DMS53 (cell line): ENCODE measurements at places on chromosomes 2 and 18.

GRCh38 chr2:61065714-61066709 lies at the start of gene SANBR:
SANBR (plus strand) TSS chr2:61065871; CDS start chr2:61070351, 4,480 bp downstream.
- DNase-seq, result peak; percentile 96

- DNase-seq, result peak; percentile 19
Measured at GRCh38 chr2:72538486-72538885, 287.3 kb downstream of the EXOC6B start.

- no peak for DNase-seq
Measured at GRCh38 chr18:47736376-47737140, 193.9 kb downstream of the SMAD2 start.

- no peak for DNase-seq
Measured at GRCh38 chr18:6031002-6031401, 135.7 kb upstream of the TMEM200C start.

- peak; percentile 11 for DNase-seq
Measured at GRCh38 chr2:54048117-54048785, 67.2 kb upstream of the ACYP2 start.

DNA sequence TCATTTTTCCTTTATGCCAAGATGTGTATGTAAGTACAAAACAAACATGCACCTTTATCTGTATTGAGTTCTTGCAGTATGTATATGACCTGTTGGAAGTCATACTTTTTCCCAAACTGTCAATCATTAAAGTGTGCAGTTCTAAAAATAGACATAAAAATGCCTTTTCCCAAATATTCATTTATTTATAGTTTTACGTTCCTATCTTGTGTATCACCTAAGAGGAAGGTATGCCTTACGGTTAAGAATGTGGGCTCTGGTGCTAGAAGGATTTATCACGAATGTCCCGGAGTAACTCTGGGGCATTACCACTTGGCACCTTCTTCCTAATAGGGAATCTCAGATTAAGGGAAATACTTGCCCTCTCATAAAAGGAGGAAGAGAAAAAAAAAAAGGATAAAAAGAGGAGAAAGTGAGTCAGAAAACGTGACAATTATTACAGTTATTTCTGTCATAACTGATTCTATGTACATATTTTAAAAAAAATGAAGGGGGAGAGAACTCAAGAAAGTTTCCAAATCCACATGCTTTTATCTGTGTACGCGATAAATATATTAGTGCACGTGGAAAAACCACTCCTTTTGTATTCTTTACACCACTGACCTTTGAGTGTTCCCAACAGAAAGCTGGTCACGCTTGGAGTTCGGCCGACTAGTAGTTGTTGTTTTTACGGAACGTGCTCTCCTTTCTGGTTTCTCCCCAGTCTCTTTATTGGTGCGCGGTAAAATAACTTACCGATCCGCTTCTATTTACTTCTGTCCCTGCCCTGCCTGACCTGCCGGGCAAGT lies 721 bp downstream of the MCEE start:
- peak; percentile 35 for DNase-seq

- DNase-seq, result peak; percentile 91
Measured at GRCh38 chr2:191637182-191638078, 40.5 kb upstream of the NABP1 start.

DNA sequence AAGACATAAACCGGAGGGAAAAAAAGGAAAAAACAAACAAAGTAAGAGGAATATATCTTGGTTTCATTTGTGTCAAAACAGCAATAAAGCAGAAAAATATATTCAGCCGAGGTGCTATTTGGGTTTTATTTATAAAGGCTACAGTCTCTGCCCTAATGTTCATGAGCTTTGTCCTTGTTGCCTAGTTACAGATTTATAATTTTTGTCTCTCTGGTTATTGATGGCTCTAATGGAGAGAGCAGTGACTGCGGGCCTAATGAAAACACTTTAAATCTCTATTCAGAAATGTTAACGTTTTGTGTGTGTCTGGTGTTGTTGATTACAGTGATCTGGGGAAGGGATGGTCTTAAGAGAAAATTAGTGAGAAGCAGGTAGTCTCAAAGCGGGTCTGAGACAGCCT lies 854.0 kb upstream of the LRRTM1 start:
- DNase-seq, result no peak

- peak; percentile 94 for DNase-seq
Measured at GRCh38 chr2:11583840-11584524, 50.1 kb downstream of the GREB1 start.

DNA sequence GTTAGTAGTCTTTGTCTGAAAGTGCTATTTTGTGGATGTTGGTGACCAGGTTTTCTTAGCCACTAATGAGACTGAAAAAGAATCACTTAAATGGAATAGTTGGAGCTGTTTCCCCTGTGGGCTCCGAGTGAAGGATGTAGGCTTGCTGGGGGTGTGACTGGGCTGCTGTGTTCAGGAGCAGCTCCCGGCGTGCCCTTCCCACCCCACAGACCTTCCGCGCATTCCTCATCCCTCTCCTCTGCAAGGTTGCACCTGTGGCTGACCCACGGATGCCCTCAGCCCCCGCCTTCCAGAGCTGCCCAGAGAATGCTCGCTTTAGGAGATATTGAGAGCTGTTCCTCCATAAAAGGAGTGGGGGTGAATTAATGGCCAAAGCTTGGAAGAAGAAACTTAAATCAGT lies 174.3 kb downstream of the LDLRAD4 start:
- no peak for DNase-seq

GRCh38 chr2:120526047-120526562 lies 180.2 kb downstream of the INHBB start:
- no peak for DNase-seq

- no peak for DNase-seq
Measured at GRCh38 chr2:218059289-218059688, 9.8 kb upstream of the RUFY4 start.

- no peak for DNase-seq
Measured at GRCh38 chr2:105866216-105867185, 121.8 kb downstream of the NCK2 start.

DNA sequence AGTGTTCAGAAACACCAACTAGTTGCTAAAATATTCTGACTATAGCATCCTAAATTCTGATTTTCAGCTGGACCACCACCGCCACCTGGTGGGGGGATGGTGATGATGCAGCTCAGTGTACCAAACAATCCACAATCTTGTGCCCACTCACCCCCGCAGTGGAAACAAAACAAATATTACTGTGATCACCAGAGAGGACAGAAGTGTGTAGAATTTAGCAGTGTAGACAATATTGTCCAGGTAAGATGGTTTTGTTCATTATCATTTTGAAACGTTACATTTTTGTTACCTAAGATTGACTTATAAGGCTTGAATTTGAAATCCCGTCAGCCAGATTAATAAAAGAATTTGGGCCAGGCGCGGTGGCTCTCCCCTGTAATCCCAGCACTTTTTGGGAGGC lies 31.7 kb upstream of the UBXN4 start:
- DNase-seq, result peak; percentile 29

DNA sequence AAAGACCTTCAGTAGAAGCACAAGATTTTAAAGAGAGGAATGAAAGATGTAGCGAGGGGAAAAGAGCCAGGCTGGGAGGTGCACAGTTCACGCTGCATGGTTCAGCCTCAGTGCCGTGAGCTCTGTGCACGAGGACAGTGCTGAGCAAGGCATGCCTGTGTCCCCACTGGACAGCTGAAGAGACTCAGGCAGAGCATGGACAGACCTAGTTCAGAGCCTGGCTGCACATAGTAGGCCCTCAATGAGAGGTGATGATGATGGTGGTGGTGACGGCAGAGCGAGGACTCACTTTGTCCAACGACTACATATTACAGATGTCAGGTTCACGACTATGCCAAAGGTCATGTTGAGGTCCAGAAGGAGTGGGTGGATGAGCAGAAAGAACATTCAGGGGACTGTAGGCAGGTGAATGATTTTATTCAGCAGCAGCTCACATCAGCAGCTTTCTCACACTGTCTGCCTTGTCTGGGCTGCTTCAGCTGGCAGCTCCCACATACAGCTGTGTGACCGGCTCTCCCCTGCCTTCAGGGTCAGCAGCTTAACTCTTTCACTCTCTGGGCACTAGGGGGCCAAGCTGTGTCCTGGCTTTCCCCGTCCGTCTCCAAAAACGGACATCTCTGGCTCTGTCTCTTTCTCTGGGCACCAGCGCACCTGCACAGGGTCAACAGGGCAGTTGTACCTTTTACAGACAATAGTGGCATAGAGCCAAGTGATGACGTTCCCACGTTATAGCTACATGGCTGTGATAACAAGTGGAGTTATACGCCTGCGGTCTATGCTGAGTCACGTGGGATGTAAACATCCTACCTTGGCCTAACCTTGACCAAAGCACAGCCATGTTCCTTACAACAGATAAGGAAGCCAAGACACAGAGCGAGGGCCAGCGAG lies 128.8 kb upstream of the MSH6 start:
- peak; percentile 95 for DNase-seq

DNA sequence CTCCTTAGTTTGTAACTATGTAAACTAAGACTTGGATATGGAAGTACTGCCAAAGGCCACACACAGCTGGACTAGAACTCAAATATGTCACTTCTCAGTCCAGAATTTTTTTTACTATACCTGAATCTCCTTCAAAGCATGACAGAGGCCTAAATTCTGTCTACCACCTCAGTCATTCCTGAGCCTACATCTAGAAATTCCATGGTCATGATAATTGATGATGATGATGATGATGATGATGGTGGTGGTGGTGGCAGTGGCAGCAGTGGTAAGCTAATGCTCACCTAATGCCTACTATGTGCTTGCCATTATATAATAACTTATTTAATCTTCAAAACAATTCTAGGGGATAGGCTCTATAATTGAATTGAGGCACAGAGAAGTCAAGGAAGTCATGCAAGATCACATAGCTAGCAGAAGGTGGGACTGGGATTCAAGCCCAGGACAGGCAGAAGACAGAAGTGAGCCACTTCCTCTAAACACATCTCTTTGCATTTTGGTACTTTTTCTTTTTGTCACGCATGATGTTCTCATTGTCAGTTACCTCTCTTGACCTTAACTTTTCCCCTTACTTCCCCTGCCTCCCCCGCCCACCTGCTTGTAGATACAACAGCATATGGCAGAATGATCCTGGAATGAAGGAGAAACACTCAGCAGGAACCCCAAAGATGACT lies 539.3 kb downstream of the TNS1 start:
- DNase-seq, result no peak

DNA sequence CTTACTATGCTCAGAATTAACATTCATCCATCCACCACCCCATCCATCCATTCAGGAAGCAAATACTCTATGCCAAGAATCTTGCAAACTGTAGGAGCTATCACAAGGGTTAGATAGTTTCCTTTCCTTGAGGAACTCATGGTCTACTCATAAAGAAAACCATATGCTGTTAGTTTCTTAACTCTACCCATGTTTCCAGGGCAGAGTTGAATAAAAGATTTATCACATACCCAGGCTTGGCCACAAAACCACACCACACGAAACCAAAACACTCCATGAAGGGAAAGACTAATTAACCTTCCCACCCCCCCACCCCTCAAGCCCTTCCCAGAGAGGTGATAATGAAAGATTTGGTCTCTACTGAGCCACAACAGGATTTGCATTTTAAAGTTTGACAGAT lies 23.7 kb upstream of the MSGN1 start:
- DNase-seq, result no peak
